Stimulated activated CD8-positive, alpha-beta memory T cell treated with anti-CD3 and anti-CD28 coated beads, Interleukin-7, amount 100 ng/mL, for 1 hour (primary cell): ENCODE measurements at places on chromosomes 11 and 22.

- no peak for DNase-seq
Observed at GRCh38 chr11:120192831-120193625, 17.8 kb upstream of the OAF start.

GRCh38 chr11:131712897-131713296 is 342.5 kb downstream of the NTM start:
- DNase-seq, result no peak

GRCh38 chr22:35119494-35119893 is 53.5 kb downstream of the ISX start:
- DNase-seq, result no peak

DNA sequence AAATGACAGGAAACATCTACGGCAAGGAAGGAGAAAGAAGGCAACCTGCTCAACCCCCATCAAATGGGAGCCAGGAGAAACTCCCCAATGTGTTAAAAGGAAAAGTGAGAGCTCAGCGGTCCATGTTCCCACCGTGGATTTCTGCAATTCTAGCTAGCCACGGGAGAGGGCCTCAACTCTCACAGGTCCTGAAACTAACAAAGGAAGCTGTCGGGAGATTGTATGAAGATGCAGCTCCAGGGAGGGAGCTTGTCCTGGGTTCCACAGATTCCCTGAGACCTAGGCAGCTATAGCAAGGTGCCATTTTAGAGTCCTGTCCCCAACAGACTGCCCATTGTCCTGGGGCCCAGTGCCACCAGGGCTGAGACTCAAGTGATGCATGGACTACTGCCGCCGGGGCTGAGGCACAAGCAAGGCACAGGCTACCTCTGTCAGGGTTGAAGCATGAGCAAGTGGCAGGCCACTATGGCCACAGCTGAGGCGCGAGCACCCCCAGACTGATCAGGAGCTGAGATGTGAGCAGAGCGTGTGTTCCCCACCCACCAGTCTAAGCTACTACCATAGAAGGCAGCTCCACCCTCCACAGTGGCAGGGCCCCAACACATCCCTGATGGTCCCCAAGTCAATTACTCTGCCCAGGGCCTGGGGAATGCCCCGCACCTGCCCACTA is 31.3 kb downstream of the RSF1 start:
- no peak for DNase-seq

DNA sequence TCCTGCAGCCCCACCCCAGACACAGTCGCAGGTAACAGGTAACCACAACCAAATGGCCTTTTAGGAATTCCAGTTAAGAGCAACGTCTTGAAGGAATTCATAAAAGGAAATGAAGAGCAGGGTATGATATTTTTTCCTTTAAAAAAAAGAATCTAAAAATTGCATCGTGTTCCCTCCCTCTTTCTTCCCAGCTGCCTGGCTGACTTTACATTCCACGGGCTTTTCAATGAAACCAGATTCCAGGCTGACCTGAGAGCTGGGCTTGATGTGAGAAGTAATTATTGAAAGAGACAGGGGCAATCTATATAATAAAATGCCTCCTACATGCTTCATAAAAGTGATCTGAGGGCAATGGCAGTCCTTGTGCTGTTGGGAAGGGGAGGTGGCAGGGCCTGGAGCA is 57.3 kb upstream of the EIF3D start:
- DNase-seq, result no peak

DNA sequence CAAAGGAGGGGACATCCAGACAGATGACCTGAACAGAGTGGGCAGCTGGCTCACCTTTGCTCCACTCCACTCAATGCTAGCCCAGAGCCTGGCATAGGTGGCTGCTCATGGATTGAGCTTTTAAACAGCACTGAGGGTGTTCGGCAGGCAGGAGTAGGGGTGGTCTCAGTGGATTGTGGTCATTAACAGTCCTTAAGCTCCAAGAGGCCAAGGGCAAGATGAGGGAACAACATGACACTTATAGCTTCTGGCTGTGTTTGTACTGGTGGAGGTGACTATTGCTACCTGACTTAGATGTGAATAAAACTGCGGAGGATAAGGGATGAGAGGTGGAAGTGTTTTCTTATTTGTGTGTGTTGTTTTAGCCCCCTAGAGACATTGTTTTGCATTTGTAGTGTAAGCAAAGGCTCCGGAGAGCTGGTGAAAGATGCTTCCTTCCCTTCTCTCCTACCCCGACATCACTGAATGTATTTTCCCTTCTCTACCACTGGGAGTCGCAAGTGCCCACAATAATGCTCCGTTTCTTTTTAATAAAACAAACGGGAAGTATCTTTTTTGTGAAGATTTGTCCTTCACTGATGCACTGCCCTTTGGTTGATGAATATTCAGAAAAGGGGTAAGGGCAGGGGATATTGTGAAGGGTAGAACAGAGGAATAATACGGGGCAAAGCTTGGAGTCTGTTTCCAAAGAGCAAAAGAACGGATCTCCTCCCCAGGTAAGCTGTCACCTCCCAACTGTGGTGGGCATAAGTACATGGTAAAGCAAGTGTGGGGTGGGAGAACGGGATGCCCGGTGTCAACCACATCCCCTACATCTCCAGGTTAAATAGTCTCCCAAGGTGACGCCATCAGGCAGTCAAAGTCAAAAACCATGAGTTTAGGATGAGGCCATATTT is 27.5 kb upstream of the MTNR1B start:
- no peak for DNase-seq
